ENCODE measurements at places on chromosomes 6 and 20. TPM values are rescaled to one million over a fixed set of nuclear protein-coding genes. Genes with fewer than 3 reads are reported as not detected.

Gene POU5F1
- not detected for total RNA-seq

- no peak overlapping the region for H3K27ac ChIP-seq
- H3K4me3 ChIP-seq: no peak overlapping the region
Observed at GRCh38 chr6:46452312-46452917, 38.8 kb downstream of the RCAN2 start.

- H3K27me3 ChIP-seq: no peaks in the 10 kb centered on the region
- no peak for DNase-seq
- no peak overlapping the region for H3K27ac ChIP-seq
- peaks cover 7% of the 10 kb centered on the region for H3K4me1 ChIP-seq
- no peaks in the 10 kb centered on the region for H3K36me3 ChIP-seq
Observed at GRCh38 chr6:24484657-24485323, 4.6 kb downstream of the GPLD1 start.

Gene GSTA2
- not detected for total RNA-seq

Gene TMEM74B
- total RNA-seq: 0.45 TPM

Gene ADAM33
- total RNA-seq: not detected

GRCh38 chr6:134169871-134170486 lies 117.6 kb upstream of the SLC2A12 start:
- no peak overlapping the region for H3K27ac ChIP-seq
- H3K4me3 ChIP-seq: no peak overlapping the region
- DNase-seq: no peak
- H3K36me3 ChIP-seq: peaks cover 35% of the 10 kb centered on the region
- peaks cover 16% of the 10 kb centered on the region for H3K4me1 ChIP-seq

DNA sequence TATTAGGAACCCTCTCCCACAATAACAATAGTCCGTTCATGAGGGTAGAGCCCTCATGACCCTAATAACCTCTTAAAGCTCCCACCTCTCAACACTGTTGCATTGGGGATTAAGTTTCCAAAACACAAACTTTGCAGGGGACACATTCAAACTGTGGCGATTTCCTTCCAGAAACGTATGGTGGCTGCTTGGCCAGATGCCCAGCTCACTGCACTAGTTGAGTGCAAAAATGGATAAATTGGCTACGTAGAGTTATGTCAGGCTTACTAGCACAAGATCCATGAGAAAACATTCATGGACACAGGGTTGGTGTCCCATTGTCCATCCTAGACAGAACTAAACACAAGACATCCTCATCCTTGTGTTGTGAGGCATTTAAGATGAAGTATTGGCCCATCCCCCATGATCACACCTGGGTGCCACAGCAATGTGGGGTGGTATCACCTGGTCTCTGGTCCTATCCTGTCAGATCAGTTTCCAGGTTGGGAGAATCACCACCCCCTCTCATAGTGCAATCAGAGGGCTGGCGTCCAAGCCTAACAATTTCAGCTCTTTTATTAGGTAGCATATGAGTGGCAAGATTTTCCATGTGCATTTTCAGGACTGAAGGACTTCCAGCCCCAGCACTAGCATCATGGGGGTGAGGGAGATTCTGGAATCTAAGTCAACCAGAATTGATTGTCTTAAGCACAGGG lies 63.4 kb upstream of the ELOVL5 start:
- no peak overlapping the region for H3K27ac ChIP-seq
- peaks cover 5% of the 10 kb centered on the region for H3K27me3 ChIP-seq
- H3K4me3 ChIP-seq: no peak overlapping the region
- H3K4me1 ChIP-seq: peaks cover 4% of the 10 kb centered on the region

Gene IMPG1
- total RNA-seq: not detected

Gene SYNCRIP
- 105 TPM for total RNA-seq

DNA sequence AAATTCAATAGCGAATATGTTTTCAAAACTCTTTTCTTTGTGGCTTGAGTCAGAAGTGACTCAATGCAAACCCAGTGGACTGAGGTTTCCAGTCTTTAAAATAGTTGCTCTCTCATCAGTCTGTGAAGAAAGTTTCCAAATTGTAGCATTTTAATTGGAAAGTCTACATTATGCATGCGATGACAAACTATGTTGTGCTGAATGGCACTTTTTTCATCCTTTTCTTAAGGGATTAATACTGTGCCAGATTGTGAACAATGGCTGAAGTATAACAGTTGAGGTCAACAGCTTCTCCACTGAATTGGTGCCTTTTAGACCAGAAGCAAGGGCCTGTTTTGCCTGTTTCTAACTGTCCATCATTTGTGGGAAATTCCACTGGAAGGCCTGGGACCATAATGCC lies 377.1 kb downstream of the BTBD9 start:
- no peaks in the 10 kb centered on the region for H3K27me3 ChIP-seq
- DNase-seq: no peak
- H3K4me3 ChIP-seq: no peak overlapping the region
- H3K27ac ChIP-seq: no peak overlapping the region
- peaks cover 1% of the 10 kb centered on the region for H3K36me3 ChIP-seq
- H3K4me1 ChIP-seq: no peaks in the 10 kb centered on the region

DNA sequence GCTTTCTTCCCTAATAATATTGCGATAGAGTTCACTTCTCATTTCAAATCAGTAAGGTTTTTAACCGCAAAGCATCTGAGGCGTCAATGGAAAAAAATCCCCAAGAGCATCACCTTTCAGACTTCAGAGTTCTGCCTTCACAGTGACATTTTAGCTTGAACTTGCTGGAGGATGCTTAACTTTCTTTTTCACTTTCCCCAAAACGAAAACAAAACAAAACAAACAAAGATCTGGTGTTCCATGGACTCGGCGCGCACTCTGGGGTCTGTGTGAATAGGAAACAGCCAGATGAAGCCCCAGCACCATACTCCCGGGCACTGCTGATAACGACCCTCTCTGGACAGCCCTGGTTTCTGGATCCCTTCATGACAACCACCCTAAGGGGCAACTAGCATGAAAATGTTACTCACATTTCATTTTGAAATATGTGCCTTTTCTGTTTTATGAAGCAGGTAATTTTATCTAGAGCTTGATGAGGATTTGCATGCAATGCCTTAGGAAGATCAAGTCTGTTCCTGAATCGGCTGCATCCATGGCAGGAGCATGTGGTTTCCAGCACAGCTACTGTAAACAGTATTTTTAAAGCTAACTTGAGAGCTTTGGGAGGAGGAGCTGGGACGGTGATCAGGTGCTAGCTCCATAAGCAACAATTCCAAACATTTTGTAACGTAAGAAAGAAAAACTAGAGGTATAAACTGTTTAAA lies 44.5 kb downstream of the RAMACL start:
- peak overlapping the region; percentile 93 for H3K27ac ChIP-seq
- H3K4me3 ChIP-seq: peak overlapping the region; percentile 70
- H3K36me3 ChIP-seq: peaks cover 5% of the 10 kb centered on the region
- H3K4me1 ChIP-seq: peaks cover 36% of the 10 kb centered on the region
- DNase-seq: peak; percentile 47

Gene SLC17A9
- total RNA-seq: 34.1 TPM

Gene PPP1R16B
- total RNA-seq: 86.5 TPM

Gene ZNF318
- 9.7 TPM for total RNA-seq

Gene MAK
- 0.26 TPM for total RNA-seq

GRCh38 chr20:59448851-59449444 lies 148.5 kb downstream of the EDN3 start:
- no peak for DNase-seq
- H3K27me3 ChIP-seq: peaks cover 53% of the 10 kb centered on the region
- H3K4me3 ChIP-seq: no peak overlapping the region
- no peaks in the 10 kb centered on the region for H3K36me3 ChIP-seq
- no peak overlapping the region for H3K27ac ChIP-seq
- no peaks in the 10 kb centered on the region for H3K4me1 ChIP-seq

DNA sequence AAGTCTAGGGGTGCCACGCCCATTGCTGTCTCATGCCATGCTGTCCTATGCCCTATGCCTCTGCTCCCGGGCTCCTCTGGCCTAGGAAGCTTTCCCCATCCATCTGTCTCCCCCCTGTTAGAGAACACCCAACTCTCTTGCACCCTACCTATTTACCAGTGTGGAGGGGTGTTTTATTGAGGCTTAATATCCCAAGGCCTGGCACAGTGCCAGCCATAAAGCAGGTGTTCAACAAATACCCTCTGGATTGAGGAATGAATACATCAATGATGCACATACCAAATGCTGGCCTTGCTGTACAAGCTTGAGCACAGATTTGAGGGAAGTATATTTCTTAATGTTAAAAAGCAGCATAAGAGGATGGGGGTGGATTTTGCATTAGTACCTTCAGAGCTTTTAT lies 38.3 kb downstream of the METTL24 start:
- no peak overlapping the region for H3K4me3 ChIP-seq
- H3K4me1 ChIP-seq: no peaks in the 10 kb centered on the region
- no peak overlapping the region for H3K27ac ChIP-seq
- H3K36me3 ChIP-seq: no peaks in the 10 kb centered on the region
- H3K27me3 ChIP-seq: peaks cover 6% of the 10 kb centered on the region

Gene CCDC28A
- 17.4 TPM for total RNA-seq

- no peak for DNase-seq
- peaks cover 8% of the 10 kb centered on the region for H3K4me1 ChIP-seq
- peaks cover 25% of the 10 kb centered on the region for H3K36me3 ChIP-seq
- no peak overlapping the region for H3K4me3 ChIP-seq
- H3K27ac ChIP-seq: no peak overlapping the region
- no peaks in the 10 kb centered on the region for H3K27me3 ChIP-seq
Observed at GRCh38 chr20:49853640-49854039, 41.0 kb downstream of the SLC9A8 start.

GRCh38 chr6:169388395-169389166 lies 134.9 kb upstream of the THBS2 start:
- H3K4me3 ChIP-seq: no peak overlapping the region
- no peak for DNase-seq
- H3K4me1 ChIP-seq: no peaks in the 10 kb centered on the region
- H3K36me3 ChIP-seq: no peaks in the 10 kb centered on the region
- no peaks in the 10 kb centered on the region for H3K27me3 ChIP-seq

Gene CDH4
- total RNA-seq: not detected

Gene CAP2
- not detected for total RNA-seq

GRCh38 chr6:143293523-143293922 lies 157.0 kb downstream of the ADAT2 start:
- H3K4me1 ChIP-seq: peaks cover 10% of the 10 kb centered on the region
- peaks cover 3% of the 10 kb centered on the region for H3K36me3 ChIP-seq
- H3K27ac ChIP-seq: no peak overlapping the region
- no peaks in the 10 kb centered on the region for H3K27me3 ChIP-seq
- H3K4me3 ChIP-seq: no peak overlapping the region

DNA sequence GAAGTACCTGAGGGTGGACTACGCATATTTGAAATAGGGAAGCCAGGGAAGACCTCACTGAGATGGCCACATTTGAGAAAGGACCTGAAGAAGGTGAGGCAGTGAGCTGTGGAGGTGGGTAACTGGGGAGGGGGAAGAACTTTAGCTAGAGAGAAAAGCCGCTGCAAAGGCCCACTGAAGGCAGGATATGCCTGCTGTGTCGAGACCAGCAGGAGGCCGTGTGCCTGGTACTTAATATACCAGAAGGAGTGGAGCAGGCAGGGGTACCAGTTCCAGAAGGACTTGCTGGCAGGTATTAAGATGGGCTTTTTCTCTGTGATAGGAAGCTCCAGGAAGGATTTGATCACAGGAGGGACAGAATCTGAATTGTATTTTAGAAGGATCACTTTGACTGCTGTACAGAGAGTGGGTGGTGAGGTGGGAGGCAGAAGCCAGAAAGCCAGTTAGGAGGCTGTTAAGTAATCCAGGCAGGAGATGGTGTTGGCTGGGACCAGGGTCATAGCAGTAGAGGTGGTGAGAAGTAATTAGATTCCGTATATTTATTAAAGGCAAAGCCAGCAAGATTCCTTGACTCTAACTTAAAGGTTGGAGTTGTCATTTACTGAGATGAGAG lies 54.2 kb upstream of the FANCE start:
- peaks cover 63% of the 10 kb centered on the region for H3K4me1 ChIP-seq
- H3K27me3 ChIP-seq: no peaks in the 10 kb centered on the region
- H3K4me3 ChIP-seq: no peak overlapping the region
- DNase-seq: no peak
- peaks cover 3% of the 10 kb centered on the region for H3K36me3 ChIP-seq
- H3K27ac ChIP-seq: no peak overlapping the region

- no peak for DNase-seq
- no peak overlapping the region for H3K4me3 ChIP-seq
- H3K4me1 ChIP-seq: no peaks in the 10 kb centered on the region
- no peaks in the 10 kb centered on the region for H3K27me3 ChIP-seq
- peaks cover 11% of the 10 kb centered on the region for H3K36me3 ChIP-seq
- H3K27ac ChIP-seq: no peak overlapping the region
Observed at GRCh38 chr6:108323710-108324466, 29.0 kb downstream of the AFG1L start.

Gene ANKEF1
- 4.8 TPM for total RNA-seq

DNA sequence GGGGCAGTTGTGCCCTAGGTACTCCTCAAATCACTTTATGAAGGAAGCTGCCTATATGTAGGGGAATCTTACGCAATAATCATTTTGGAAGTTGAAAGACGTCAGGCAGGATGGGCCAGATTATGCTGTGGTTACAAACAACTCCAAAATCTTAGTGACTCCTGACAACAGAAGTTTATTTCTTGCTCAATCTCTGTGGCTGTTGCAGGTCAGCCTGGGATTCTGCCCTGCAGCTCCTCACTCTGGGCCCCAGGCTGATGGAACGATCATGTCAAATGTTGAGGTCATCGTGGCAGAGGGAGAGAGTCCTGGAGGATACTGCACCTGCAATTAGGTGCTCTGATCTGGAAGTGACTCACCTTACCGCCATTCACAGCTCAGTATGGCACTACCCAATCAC lies 88.4 kb downstream of the ZDHHC14 start:
- H3K36me3 ChIP-seq: peaks cover 6% of the 10 kb centered on the region
- no peak overlapping the region for H3K4me3 ChIP-seq
- H3K27me3 ChIP-seq: no peaks in the 10 kb centered on the region
- peaks cover 16% of the 10 kb centered on the region for H3K4me1 ChIP-seq
- DNase-seq: no peak

GRCh38 chr20:51129147-51129776 lies 106.4 kb upstream of the KCNG1 start:
- H3K36me3 ChIP-seq: no peaks in the 10 kb centered on the region
- no peak overlapping the region for H3K4me3 ChIP-seq
- peaks cover 22% of the 10 kb centered on the region for H3K27me3 ChIP-seq

DNA sequence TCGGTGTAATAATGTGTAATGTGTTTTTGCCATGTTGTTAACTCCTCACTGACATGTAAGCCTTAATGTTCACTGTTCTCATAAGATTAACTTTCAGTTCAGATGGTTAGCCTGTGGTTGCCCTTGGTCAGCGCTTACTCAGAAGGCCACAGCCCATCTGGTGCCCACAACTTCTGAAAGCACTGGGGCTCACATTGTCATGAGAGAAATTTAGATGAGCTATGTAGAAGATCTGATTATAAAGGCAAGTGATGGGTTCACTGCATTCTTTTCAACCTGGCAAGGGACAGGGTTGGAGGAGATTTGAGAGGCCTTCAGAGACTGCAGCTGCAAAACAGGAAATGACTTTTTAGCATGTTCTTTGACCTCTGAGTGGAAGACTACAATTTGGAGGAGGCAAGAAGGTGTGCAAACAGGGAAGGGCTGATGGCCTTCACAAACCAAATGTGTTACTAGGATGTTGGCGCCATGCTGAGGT lies 242.3 kb upstream of the SUPT3H start:
- H3K27me3 ChIP-seq: no peaks in the 10 kb centered on the region
- peaks cover 29% of the 10 kb centered on the region for H3K4me1 ChIP-seq
- H3K27ac ChIP-seq: peak overlapping the region; percentile 60

- H3K27me3 ChIP-seq: no peaks in the 10 kb centered on the region
- H3K36me3 ChIP-seq: no peaks in the 10 kb centered on the region
- no peak overlapping the region for H3K4me3 ChIP-seq
- no peak overlapping the region for H3K27ac ChIP-seq
- no peak for DNase-seq
Observed at GRCh38 chr6:141195251-141195832, 937.4 kb upstream of the GJE1 start.

Gene KIZ
- total RNA-seq: 30.9 TPM
